ENCODE measurements at places on chromosomes 11 and 22.

- no peak for DNase-seq
These were observed 42.2 kb downstream of the WNT7B start for GRCh38 chr22:45934659-45935341.

DNA sequence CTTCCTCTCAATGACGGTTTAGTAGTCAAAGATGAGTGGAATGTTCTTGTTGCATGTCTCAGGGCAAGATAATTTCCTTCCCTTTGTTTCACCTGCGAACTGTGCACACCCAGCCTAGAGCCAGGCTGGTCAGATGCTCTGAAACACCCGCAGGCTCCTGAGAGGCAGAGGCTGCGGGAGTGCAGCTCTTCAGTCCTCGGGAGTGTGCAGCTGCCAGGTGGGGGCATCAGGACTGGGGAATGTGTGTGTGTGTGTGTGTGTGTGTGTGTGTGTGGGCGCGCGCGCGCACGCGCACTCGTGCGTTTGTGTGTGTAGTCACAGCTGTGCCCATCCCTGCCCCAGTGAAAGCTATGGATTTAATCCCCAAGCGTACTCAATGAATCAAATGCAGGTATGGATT lies 136.2 kb upstream of the NTM start:
- DNase-seq = no peak

GRCh38 chr11:102833731-102834130 lies 9.7 kb downstream of the MMP3 start:
- no peak for DNase-seq

DNA sequence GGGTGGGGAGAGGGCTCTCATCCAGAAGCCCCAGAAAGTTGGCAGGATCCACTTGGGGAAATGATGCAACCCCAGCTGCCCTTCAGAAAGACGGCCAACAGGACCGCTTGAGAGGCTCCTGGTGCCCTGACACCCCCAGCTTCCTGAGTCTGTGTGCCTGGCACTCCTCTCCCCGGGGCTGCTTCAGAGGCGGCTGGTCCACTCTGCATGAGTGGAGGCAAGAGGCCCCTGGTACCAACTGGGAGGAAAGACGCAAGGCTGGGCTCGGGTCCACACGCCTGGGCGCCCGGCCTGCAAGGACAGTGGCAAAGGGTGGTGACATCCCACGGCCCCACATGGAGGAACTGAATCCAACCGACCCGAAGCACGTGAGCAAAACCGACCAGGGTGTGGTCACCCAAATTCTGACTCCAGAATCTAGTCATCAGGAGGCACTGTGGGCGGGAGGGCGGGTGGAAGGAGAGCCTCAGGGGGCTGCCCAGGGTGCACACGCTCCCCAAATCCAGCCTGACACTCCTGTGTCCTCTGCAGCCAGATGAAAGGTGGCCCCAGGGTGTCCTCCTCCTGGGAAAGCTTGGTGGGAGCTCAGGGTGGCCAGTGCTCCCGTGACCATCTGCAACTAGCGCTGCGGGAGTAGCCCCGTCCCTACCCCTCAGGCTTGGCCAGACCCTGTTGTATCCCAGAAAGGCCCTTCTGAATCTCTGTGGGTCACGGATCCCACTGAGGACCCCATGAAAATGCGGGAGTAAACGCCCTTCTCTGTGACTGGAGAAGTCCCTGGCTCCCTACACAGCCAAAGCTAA lies 3.7 kb downstream of the RNH1 start:
- DNase-seq = peak; percentile 3

GRCh38 chr11:98600103-98600502 lies 420.6 kb upstream of the CNTN5 start:
- no peak for DNase-seq

Measured in CD4-positive, alpha-beta T cell treated with Interleukin-2 at 100 ng/mL for 4 hours (primary cell).